Activated CD4-positive, alpha-beta T cell treated with anti-CD3 and anti-CD28 coated beads for 36 hours (primary cell): ENCODE measurements at places on chromosomes 5 and 9.

- H3K4me1 ChIP-seq: peaks cover 19% of the 10 kb centered on the region
- H3K27me3 ChIP-seq: no peaks in the 10 kb centered on the region
- H3K27ac ChIP-seq: no peak overlapping the region
- H3K4me3 ChIP-seq: no peak overlapping the region
- no peak for DNase-seq
Observed at GRCh38 chr9:128120741-128121465, 6.6 kb downstream of the PTGES2 start.

- no peaks in the 10 kb centered on the region for H3K36me3 ChIP-seq
- no peak overlapping the region for H3K27ac ChIP-seq
- no peak overlapping the region for H3K4me3 ChIP-seq
- peak; percentile 85 for DNase-seq
Observed at GRCh38 chr5:137660349-137660817, 75.5 kb downstream of the KLHL3 start.

DNA sequence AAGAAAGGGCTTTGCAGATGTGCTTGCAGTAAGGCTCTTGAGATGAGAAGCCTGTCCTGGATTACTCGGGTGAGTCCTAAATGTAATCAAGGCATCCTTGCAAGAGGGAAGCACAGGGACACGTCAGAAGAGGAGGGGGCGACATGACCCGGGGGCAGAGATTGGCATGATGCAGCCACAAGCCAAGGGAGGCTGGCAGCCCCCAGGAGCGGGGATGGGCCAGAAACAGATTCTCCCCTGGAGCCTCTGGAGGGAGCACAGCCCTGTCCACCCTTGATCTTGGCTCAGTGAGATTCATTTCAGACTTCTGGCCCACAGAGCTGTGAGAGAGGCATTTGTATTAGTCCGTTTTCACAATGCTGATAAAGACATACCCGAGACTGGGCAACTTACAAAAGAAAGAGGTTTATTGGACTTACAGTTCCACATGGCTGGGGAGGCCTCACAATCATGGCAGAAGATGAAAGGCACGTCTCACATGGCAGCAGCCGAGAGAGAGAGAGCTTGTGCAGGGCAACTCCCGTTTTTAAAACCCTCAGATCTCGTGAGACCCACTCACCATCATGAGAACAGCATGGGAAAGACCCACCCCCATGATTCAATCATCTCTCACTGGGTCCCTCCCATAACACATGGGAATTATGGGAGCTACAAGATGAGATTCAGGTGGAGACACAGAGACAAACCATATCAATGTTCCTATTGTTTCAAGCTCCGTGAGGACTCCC is 76.1 kb downstream of the ADAMTS2 start:
- H3K27ac ChIP-seq: no peak overlapping the region
- H3K36me3 ChIP-seq: no peaks in the 10 kb centered on the region
- DNase-seq: no peak
- no peaks in the 10 kb centered on the region for H3K27me3 ChIP-seq
- no peak overlapping the region for H3K4me3 ChIP-seq

GRCh38 chr9:89357331-89358197 is 39.3 kb downstream of the SECISBP2 start:
- no peaks in the 10 kb centered on the region for H3K27me3 ChIP-seq
- peaks cover 56% of the 10 kb centered on the region for H3K36me3 ChIP-seq
- peaks cover 4% of the 10 kb centered on the region for H3K4me1 ChIP-seq
- peak overlapping the region; percentile 7 for H3K27ac ChIP-seq

DNA sequence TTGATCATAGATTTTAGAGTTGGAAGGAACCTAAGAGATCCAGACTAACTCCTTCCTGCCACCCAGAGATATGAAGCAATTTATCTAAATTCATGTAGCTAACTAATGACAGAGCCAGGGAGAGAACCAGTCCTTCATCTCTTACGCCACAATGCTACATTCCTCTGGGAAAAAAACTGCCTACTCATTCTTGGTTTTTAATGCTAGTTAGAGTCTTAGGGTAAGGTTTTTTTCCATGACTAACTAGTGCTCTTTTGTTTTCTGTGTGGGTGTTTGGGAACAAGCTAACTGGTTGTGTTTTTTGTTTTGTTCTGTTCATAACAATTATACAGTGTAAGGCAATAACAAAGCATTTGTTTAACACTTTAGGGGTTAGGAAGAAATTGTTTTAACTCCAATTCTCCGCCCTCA is 52.4 kb downstream of the SLC44A1 start:
- peaks cover 10% of the 10 kb centered on the region for H3K36me3 ChIP-seq
- no peak for DNase-seq
- H3K4me3 ChIP-seq: no peak overlapping the region
- H3K4me1 ChIP-seq: peaks cover 17% of the 10 kb centered on the region

DNA sequence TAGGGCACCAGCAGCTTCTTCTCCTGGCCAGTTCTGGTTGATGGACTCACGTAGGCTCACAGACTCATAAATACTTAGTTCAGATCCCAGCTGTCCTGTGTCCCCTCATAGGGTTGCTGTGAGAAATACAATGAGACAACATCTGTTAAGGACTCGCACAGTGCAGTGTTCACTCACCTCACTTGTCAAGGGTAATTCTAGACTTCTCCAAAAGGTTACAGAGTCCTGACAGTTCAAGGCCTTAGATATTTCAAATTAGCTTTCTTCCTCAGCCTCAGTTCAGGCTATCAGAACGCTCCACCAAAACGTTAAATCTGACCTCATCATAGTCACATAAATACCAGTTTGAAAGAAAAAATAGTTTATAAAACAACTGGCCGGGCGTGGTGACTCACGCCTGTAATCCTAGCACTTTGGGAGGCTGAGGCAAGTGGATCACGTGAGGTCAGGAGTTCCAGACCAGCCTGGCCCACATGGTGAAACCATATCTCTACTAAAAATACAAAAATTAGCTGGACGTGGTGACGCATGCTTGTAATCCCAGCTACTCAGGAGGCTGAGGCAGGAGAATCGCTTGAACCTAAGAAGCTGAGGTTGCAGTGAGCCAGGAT is 106.3 kb downstream of the UGCG start:
- DNase-seq: no peak
- no peaks in the 10 kb centered on the region for H3K36me3 ChIP-seq
- peaks cover 42% of the 10 kb centered on the region for H3K4me1 ChIP-seq
- no peak overlapping the region for H3K4me3 ChIP-seq
- H3K27me3 ChIP-seq: peaks cover 6% of the 10 kb centered on the region
- H3K27ac ChIP-seq: peak overlapping the region; percentile 42

GRCh38 chr5:165622864-165623536 is 2117.6 kb downstream of the MAT2B start:
- no peak for DNase-seq
- H3K36me3 ChIP-seq: no peaks in the 10 kb centered on the region
- no peaks in the 10 kb centered on the region for H3K27me3 ChIP-seq
- no peaks in the 10 kb centered on the region for H3K4me1 ChIP-seq
- H3K27ac ChIP-seq: no peak overlapping the region

DNA sequence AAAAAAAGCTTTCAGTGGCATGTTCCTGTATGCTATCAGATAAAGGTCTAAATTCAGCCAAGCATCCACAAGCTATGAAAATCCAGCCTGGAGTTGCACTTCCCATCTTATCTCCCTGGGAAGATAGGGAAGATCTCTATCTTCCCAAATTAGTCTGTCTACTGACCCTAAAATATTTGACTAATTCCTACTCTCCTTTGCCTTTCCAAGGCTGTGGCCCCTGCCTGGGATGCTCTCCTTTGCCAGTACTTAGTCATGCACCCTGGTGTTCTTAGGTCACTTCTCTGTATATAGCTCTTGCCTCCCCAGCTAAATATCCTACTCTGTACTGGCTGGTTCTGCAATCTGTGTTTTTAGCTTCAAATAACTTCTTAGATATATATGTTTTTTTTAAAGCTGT is 44.0 kb upstream of the PLPP1 start:
- H3K27ac ChIP-seq: no peak overlapping the region
- no peak for DNase-seq
- no peaks in the 10 kb centered on the region for H3K27me3 ChIP-seq
- peaks cover 25% of the 10 kb centered on the region for H3K4me1 ChIP-seq

DNA sequence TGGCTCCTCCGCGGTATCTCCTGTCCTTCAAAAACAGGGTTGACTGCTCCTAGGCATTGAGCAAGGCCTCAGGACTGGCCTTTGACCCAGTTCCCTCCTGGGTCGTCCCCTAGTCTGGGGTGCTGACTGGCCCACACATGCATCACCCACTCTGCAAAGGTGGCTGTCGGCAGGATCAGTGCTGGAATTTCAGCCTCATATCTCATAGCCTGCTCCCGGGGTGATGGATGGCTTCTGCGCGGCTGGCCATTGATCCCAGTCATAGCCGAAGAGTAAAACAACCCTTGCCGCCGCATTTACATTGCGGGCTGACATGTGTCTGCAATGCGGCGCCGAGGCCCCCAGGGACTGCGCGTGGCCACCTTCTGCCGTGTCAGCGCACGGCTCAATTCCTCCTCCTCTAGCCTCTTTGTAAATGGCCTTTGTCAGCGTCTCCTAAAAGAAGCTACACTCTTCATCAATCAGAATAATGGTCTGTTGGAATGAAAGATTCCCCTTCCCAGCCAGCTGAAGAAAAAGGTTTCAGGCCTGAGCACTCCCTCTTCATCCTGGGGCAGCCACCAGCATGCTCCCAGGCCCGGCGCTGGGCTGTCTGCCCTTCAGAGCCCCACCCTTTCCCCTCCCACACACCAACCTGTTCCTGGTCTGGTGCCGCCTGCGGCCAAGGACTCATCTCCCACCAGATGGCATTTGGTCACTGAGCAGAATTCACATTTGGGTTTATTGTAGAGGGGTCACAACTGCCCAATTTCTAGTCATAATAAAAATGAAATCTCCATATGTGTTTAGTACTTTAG is 159.0 kb downstream of the PJA2 start:
- no peaks in the 10 kb centered on the region for H3K4me1 ChIP-seq
- H3K27me3 ChIP-seq: peaks cover 2% of the 10 kb centered on the region
- no peak overlapping the region for H3K4me3 ChIP-seq
- no peak overlapping the region for H3K27ac ChIP-seq
- DNase-seq: no peak

DNA sequence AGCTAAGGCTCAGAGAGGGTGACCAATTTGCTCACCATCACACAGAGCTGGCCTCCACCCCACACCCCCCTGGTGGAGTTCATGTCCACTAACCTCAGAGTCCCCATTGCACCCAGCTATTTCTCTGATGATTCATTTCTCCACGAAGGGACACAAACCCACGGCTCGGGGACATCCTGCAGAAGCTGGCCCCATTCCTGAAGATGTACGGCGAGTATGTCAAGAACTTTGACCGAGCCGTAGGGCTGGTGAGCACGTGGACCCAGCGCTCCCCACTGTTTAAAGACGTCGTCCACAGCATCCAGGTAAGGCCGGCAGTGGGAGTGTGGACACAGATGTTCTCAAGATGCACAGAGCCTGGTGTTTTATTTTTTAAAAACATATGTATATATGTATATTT is 52.6 kb upstream of the SUSD3 start:
- H3K36me3 ChIP-seq: peaks cover 53% of the 10 kb centered on the region
- peaks cover 39% of the 10 kb centered on the region for H3K4me1 ChIP-seq
- no peak overlapping the region for H3K4me3 ChIP-seq
- DNase-seq: no peak
- H3K27ac ChIP-seq: no peak overlapping the region

DNA sequence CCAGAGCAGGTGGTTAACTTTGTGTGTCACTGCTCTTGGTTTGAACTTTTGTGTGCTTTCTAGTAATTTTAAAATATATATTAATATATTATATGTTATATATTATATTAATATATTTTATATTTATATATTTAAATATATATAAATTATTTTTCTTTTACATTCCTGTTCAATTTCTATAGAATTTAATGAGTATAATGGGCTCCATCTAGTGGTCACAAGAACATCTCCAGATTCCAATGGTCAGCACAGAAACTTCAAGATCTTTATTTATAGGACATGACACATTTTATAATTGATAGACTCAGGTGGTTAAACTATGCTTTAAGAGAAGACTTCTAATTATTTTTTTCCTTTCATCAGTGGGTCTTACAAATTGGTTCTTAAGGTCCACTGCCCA is 39.1 kb downstream of the COL23A1 start:
- no peak overlapping the region for H3K27ac ChIP-seq
- no peaks in the 10 kb centered on the region for H3K27me3 ChIP-seq
- H3K4me1 ChIP-seq: no peaks in the 10 kb centered on the region
- no peak for DNase-seq
- no peak overlapping the region for H3K4me3 ChIP-seq

- H3K27ac ChIP-seq: no peak overlapping the region
- peaks cover 15% of the 10 kb centered on the region for H3K4me1 ChIP-seq
- H3K27me3 ChIP-seq: peaks cover 7% of the 10 kb centered on the region
- H3K4me3 ChIP-seq: no peak overlapping the region
- H3K36me3 ChIP-seq: no peaks in the 10 kb centered on the region
Observed at GRCh38 chr9:113628621-113629020, 165.1 kb downstream of the RGS3 start.

DNA sequence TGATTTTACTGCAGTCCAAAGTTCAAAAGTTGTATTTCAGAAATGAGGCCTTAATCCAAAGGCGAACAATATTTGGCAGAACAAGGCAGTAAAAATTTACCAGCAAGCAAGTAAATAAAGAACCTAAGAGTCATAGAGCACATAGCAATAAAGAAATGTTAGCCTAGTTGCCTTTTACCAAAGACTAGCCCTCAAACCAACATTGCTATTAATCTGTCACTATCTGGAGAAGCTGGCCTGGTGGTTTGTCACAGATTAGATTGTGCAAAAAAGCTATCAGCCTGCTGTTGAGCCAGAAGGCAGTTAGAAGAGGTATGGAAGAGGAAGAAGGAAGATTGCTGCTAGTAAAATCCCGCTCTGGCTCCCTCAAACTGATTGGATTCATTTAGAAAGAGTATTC is 304.7 kb upstream of the KLF4 start:
- no peak for DNase-seq
- H3K4me3 ChIP-seq: no peak overlapping the region

GRCh38 chr5:19608444-19609002 is 379.5 kb downstream of the CDH18 start:
- DNase-seq: no peak
- no peaks in the 10 kb centered on the region for H3K36me3 ChIP-seq
- H3K4me3 ChIP-seq: no peak overlapping the region
- no peaks in the 10 kb centered on the region for H3K27me3 ChIP-seq

- no peak overlapping the region for H3K4me3 ChIP-seq
- H3K27me3 ChIP-seq: peaks cover 31% of the 10 kb centered on the region
- no peak overlapping the region for H3K27ac ChIP-seq
- H3K4me1 ChIP-seq: peaks cover 13% of the 10 kb centered on the region
- DNase-seq: peak; percentile 33
Observed at GRCh38 chr5:139755892-139756671, 39.5 kb upstream of the PSD2 start.

- DNase-seq: no peak
- peaks cover 6% of the 10 kb centered on the region for H3K27me3 ChIP-seq
- H3K27ac ChIP-seq: no peak overlapping the region
- H3K4me3 ChIP-seq: no peak overlapping the region
Observed at GRCh38 chr5:147055089-147055826, 176.7 kb upstream of the PPP2R2B start.
